ENCODE measurements at places on chromosomes 13 and 19.
A peak's percentile ranks its signal among the peaks of the same experiment; 100 is the strongest.

DNA sequence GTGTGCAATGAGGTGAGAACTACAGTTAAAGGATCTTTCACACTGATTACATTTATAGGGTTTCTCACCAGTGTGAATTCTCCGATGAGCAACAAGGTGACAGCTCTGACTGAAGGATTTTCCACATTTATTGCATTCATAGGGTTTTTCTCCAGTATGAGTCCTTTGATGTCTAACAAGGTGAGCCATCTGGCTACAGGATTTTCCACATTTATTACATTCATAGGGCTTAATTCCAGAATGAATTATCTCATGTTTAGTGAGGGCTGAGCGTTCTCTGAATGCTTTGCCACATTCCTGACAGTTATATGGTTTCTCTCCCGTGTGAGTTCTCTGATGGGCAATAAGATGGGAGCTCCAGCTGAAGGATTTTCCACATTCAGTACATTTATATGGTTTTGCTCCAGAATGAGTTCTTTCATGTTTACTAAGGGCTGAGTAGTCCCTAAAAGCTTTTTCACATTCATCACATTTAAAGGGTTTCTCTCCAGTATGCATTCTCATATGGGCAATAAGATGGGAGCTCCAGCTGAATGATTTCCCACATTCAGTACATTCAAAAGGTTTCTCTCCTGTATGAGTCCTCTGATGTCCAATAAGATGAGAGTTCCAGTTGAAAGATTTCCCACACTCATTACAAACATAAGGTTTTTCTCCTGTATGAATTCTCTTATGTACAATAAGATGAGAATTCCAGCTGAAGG, 4.4 kb upstream of the C19orf18 start:
- no peak for DNase-seq

DNA sequence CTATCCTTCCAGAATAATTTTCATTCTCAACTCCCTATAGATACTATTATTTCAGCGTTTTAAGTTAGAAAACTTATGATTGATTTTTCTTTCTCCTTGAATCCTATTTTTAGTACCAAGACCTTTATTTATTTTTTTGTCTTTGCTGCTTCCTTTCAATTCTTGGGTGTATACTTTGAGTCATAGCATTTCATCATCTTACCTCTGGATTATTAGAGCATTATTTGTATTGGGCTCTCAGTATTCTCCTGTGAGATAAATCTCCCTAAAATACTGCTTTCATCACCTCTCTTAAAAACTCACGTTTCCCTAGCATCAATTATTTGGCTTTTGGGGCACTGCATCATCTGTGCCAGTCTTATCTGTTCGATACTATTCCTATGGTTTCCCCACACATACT, 222.8 kb downstream of the POSTN start:
- no peak for DNase-seq

GRCh38 chr13:23460309-23460708, 26.8 kb upstream of the SACS start:
- no peak for DNase-seq

- DNase-seq: no peak
These were observed 582.2 kb downstream of the FGF9 start for GRCh38 chr13:22253107-22253506.

DNA sequence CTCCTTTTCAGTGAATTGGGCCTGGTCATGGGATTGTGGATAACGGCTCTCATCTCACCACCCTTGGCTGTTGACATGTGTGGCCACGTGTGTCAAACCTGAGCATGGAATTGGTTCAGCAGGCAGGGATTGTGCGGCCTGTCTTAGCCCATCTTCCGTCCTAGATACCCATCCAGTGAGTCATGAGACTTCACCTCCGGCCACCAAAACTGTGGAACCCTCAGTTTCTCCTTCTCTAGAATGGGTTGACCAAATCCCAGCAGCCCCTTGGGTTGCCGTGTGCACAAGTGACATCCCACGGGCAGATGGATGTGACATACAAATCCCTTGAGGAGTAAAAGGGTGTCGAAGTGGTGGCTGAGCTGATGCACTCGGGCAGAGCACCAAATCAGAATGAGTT, 6.7 kb downstream of the GGN start:
- no peak for DNase-seq

DNA sequence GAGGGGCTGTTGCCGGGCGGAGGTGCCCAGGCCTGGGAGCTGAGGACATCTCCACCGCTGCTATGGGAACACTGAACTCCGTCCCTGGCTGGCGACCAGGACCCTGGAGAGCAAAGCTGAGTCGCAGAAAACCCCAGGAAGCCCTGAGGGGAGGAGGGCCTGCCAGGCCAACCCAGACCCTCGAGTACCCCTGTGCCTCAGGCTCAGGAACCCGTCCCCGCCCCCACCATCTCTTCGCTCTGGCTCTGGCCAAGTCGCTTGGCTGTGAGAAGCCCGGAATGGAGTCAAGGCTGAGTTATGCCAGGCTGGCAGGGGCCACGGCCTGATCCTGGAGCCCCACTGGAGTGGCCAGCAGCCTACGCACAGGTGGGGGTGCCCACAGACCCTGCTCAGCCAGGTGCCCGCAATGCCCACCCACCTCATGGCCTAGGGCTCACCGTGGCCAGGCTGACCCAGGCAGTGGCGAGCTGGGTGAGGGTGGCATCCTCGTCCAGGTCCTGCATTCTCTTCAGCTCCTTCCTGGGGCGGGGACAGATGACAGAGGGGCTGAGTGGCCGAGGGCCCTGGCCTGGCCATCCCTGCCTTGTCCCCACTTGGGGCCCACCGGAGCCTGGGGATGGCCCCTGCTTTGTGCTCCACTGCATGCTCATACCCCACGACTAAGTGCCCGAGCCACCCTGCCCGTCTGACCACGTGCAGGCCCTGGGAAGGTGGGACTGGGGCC, 8.5 kb upstream of the CERS1 start:
- DNase-seq: no peak

GRCh38 chr13:22111152-22111783, 440.4 kb downstream of the FGF9 start:
- DNase-seq: peak; percentile 11

DNA sequence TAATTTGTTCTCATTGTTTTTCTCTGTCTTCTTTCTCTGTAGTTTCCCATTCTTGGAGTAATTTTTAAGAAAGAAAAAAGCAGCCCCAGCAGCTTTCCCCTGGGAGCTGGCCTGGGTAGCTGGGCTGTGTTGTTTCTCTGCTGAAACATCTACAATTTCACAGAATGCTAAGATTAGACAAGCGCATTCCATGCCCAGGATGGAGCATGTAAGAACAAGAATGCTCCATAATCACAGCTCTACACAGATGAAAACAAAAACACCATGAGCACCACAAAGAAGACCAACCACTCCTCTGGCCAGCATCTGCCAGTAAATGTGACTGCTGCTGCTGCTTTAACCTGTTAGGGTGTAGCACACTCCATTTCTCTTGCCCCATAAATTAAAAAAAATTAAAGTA, 239.2 kb upstream of the SLITRK1 start:
- peak; percentile 43 for DNase-seq

DNA sequence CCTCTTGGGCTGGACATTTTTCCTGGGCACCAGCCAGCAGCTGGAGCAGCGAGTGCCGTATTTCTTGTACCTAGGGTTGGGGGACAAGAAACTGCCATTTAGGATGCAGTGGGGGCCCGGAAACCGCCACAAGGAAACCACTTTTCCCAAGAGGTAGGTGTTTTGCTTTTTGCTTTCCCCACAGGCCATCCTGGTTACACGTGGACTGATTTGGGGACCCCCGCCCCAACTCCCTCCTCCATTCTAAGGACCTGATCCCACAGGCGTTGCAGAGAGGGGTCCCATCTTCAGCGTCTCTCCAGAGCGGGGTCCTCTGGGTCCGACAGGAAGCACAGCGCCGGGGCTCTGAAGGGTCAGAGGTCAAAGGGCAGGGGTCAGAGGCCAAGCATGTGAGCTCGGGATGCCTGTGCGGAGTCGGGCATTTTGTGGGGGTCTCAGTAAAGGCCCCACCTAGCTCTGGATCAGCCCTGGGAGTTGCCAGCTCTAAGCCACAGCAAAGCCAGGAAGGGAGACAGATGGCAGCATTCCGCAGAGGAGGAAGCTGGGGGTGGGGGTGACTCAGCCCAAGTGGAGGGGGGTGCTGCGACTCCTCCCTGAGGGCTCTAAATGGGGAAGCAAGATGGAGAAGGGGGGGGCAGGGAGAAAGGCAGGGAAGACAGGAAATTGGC, 4.3 kb downstream of the ZGLP1 start:
- DNase-seq: no peak

- DNase-seq: peak; percentile 36
These were observed 296.7 kb upstream of the DACH1 start for GRCh38 chr13:72163678-72164077.

- no peak for DNase-seq
These were observed 3.8 kb downstream of the RAB20 start for GRCh38 chr13:110557610-110558305.

GRCh38 chr19:38209671-38210457, 14.2 kb downstream of the DPF1 start:
- DNase-seq: peak; percentile 70

DNA sequence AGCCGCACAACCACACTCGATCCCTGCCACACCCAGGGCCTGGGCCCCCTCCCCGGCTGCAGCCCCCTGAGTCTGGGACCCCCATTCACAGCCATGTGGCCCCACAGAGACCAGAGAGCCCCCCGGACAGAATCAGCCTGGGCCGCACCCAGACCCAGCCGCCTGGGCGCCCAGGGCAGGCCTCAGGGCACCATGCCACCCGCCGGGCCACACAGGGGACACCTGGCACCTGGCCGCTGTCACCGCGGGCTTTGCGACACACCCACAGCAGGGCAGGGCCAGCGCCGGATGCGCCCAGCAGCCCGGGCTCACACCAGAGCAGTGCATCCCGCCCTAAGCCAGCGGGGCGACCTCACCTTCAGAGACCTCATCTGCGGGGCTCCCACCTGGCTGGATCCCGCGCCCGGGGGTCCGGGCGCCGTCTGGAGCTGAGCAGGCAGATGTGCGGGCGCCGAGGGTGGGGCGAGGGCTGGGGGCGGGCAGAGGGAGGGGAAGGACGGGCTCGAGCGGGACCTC, 443 bp downstream of the TBXA2R start:
- DNase-seq: no peak

- peak; percentile 2 for DNase-seq
These were observed 1.8 kb upstream of the CEACAM8 start for GRCh38 chr19:42596391-42597072.

- DNase-seq: no peak
These were observed 335.5 kb downstream of the TBC1D4 start for GRCh38 chr13:75146436-75146835.

DNA sequence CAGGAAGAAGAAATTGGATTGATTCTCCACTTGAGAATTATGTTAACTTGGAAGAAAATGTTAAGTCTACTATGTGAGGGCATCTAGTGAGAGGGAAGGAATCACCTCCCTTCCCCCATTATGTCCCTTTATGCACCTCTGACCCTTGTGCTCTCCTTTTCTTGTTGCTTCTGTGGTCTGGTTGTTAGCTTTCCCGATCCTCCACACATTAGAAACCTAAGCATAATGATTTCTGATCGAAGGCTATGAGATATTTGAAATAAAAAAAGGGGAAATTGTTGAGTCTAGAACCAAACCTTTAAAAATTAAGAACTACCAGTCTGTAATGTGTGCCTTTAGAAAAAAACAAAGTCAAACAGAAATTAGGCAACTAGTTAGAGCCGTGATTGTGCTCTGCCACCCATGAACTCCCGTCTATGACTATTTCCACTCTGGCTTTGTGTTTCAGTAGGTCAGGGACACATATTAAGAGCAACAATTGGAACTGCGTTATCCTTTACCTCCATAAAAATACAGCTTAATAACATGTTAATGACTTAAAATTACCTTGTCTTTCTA, 463 bp upstream of the GPC6 start:
- DNase-seq: peak; percentile 65

GRCh38 chr13:76398425-76398824, 487.8 kb downstream of the KCTD12 start:
- no peak for DNase-seq

DNA sequence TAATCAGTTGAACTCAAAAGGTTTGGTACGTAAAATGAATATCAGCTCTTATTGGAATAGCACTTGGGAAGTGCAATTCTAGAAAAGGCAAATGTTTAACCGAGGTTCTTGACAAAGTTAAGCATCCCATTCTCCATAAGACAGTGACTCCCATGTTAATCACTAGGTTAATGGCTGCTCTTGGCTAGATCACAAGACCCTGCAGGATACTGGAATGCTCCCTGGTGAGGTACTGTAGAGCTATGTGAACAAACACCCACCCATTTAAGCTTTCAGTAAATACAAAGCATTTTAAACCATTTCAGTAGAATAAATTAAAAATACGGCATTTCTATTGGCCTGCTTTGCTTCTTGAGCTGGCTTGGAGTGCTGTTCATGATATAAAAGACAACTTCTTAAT, 56.5 kb downstream of the TDRD3 start:
- no peak for DNase-seq

DNA sequence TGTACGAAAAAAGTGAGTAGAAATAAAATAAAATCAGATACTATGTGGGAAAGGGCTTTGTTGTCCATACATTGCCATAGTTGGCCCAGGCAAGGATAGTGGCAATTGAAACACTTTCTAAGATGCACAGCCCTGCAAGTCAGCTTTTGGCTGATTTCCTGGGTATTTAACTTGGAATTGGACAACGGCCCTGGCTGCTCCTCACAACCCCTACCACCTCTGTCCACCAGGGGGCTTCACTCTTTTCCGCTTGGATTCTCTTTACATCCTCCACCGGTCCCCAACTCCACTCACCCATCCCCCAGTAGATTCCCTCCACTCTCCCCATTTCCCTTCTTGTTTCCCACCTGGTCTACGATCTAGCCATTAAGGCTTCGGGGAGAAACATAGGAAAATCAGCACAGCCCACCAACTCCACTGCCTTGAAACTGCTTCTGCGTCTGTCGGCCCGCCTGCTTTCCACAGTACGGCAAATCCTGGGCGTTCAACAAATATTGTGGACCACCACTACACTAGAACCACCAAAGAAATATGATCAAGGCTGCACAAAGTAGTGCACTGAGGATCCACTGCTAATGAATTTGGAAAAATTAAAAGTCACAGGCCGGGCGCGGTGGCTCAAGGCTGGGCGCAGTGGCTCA, 48.6 kb upstream of the GTF3A start:
- peak; percentile 54 for DNase-seq

DNA sequence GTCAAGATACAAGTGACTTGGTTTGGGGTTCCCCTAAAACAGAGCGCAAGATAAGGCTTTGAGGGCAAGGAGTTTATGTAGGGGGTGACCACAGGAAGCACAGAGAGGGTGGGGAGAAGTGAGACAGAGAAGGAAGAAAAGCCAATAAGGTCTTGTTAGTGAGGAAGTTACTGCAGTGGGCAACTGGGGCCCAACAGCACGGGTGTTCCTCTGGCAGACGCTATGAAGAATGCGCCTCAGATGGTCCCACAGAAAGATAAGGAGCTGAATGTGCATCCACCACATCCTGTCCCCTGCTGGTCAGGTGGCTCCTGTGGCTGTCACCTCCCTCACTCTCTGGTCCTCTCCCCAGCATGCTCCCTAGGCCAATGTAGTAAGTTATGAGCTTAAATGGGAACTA, 333.5 kb downstream of the TSHZ3 start:
- no peak for DNase-seq
